Motor neuron (in vitro differentiated cells): ENCODE measurements at places on chromosomes 7 and 10. TPM values are rescaled to one million over a fixed set of nuclear protein-coding genes. Genes with fewer than 3 reads are reported as not detected.
A peak's percentile ranks its signal among the peaks of the same experiment; 100 is the strongest.

- peak; percentile 18 for ATAC-seq
Measured at GRCh38 chr10:31143331-31143935, 111.8 kb upstream of the ZNF438 start.

NKX2-3 gene
- total RNA-seq = 0.35 TPM in 1 of 2 replicates, not detected in the other

GRCh38 chr7:117132321-117133120 lies 179.2 kb downstream of the ST7 start:
- peak; percentile 90 for ATAC-seq

DNA sequence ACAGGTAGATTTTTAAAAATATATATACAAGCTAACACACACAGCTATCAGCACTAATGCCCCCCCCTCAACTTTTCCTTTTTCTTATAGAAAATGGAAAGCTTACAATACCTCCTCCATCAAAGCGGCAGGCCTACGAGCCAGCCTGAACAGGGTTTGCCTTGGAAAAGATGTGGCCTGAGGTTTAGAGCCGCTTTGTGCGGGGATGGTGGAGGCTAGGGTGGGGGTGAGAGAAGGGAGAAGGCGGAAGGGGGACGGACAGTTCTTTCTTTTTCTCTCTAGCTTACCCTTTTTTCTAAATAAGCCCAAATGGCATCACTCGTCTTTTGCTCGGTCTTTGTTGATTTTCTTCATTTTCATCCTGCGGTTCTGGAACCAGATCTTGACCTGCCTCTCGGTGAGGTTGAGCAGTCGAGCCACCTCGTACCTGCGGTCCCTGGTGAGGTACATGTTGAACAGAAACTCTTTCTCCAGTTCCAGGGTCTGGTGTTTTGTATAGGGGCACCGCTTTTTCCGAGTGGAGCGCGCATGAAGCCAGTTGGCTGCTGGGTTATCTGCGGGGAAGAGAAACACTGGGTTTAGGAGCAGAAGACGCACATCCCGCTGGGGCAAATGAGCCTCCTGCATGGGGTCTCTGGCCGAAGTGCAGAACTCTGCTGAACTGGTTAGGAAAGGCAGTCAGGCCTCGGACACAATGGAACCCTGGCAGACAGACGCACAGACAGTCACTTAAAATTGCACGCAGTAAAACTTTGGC lies 1.9 kb downstream of the HOXA9 start:
- ATAC-seq = no peak

GRCh38 chr7:137110535-137110934 lies 233.0 kb downstream of the PTN start:
- ATAC-seq = no peak

PRKCQ gene
- total RNA-seq = 1.4 and 1.5 TPM in 2 replicates

DNA sequence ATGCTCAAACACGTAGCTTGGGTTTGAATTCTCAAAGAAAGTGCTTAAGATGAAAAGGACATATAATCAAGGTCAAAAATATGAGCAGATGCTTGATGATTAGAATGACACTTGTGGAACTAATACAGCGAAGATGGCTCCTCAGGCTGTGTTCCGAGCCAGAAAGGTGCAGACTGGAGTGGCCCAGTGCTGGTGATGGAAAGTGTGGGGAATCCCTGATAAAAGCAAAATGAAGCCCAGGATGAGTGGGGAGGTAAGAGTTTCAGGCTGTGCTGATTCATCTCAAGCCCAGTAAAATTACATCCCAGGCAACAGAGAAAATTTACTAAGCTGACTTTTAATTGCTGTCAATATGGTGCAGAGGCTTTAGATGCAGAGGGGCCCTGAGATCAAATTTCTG lies 77.8 kb upstream of the IKZF1 start:
- no peak for ATAC-seq
